ENCODE measurements at places on chromosomes 3 and 15.
A peak's percentile ranks its signal among the peaks of the same experiment; 100 is the strongest.

DNA sequence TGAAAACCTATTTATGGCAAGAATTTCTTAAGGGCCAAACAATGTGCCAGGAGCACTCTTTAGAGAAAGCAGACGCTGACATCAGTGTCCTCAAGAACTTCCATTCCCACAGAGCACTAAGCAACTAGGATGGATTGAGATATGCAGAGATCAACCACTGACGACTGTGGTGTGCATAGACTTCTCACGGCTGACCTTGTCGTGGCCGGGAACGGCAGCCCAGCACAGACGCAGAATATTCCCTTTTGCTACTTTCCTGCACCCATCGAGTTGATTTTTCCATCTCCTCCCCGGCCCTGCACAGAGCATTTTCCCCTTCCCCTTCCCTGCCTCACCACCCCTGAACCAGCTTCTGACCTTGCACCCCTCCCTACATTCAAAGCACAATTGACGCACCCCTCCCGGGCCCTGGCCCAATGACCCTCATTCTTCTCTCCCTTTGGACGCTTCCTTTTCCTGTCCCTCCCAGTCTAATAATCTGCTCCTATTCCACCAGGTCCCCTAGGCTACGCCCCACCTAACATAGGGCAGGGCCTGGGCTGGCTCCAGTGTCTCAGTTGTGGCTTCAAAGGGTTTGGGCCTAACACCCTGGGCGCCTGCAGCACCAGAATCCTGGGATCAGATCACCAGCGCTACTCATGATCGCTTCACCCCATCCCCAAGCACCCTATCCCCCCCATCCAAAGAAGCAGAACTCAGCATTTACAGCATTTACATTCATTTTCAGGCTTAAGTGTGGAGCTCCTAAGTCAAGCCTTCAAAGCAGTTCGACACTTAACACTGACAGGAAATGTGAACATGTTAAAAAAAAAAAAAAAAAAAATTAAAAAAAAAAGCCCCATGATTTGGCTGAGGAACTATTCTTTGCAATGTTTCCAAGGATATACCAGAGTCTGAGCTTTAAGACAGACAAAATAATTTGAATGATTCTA lies 151.2 kb downstream of the FOXP1 start:
- no peak for DNase-seq

GRCh38 chr3:196590279-196590678 lies 21.8 kb downstream of the FBXO45 start:
- DNase-seq = no peak

DNA sequence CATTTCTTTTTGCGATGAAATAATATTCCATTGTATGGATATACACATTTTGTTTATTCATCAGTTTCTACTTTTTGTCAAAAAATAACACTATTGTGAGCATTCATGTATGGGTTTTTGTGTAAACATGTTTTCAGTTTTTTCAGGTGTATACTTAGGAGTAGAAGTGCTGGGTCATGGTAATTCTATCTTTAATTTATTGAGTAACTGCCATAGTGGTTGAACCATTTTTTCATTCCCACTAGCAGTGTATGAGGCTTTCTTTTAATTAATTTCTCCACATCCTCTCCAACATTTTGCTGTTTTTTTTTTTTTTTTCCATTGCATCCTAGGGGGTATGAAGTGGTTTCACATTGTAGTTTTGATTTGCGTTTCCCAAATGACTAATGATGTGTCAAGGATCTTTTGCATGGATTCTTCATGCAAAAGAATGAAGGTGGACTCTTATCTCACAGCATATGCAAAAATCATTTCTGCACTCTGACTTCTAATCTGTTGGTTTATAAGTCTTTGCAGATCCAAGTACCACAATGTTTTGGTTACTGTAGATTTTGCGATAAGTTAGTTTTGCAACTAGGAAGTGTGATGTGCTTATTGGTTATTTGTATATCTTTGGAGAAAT lies 12.6 kb downstream of the ATP2C1 start:
- DNase-seq = no peak

- no peak for DNase-seq
Observed at GRCh38 chr3:195847055-195847950, 35.6 kb upstream of the MUC4 start.

GRCh38 chr3:197513953-197514785 lies 41.6 kb downstream of the BDH1 start:
- no peak for DNase-seq

DNA sequence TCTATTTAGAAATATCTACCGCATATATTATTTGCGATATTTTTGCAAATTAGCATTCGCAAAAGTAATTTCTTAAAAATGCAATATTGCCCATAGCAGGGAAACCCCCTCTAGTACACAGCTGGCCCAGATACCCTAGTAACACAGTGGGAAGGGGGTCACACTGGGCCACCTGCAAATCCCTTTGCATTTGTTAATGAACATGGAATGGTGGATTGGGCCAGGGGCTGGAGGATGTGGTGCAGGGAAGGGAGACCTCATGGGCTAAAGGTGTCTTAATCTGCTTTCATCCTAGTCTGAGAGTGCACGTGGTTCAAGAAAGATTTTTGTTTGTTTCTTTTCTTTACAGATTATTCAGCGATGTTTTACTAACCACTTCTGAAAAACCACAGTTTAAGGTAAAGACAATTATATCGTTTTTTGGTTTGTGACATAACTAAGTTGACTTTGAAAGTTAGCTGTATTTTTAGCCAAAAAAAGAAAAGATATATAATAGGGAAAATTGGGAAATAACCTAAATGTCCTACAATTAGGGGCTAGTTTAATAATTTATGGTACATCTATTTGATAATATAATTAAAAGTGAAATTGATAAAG lies 30.0 kb downstream of the PDHB start:
- DNase-seq = no peak

GRCh38 chr15:51085764-51086163 lies 8.9 kb downstream of the TNFAIP8L3 start:
- no peak for DNase-seq

DNA sequence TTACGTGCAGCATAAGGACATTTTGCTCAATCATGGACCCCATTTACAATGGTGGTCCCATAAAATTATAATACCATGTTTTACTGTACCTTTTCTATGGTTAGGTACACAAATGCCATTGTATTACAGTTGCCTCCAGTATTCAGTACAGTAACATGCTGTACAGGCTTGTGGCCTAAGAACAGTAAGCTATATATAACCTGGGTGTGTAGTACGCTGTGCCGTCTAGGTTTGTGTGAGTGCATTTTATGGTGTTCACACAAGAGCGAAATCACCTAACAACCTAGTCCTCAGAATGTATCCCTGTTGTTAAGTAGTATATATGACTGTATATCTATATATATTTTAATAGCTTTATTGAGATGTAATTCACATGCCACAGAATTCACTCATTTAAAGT lies 12.5 kb downstream of the ASB7 start:
- no peak for DNase-seq

- no peak for DNase-seq
Observed at GRCh38 chr3:147400999-147401398, 5.3 kb downstream of the ZIC4 start.

DNA sequence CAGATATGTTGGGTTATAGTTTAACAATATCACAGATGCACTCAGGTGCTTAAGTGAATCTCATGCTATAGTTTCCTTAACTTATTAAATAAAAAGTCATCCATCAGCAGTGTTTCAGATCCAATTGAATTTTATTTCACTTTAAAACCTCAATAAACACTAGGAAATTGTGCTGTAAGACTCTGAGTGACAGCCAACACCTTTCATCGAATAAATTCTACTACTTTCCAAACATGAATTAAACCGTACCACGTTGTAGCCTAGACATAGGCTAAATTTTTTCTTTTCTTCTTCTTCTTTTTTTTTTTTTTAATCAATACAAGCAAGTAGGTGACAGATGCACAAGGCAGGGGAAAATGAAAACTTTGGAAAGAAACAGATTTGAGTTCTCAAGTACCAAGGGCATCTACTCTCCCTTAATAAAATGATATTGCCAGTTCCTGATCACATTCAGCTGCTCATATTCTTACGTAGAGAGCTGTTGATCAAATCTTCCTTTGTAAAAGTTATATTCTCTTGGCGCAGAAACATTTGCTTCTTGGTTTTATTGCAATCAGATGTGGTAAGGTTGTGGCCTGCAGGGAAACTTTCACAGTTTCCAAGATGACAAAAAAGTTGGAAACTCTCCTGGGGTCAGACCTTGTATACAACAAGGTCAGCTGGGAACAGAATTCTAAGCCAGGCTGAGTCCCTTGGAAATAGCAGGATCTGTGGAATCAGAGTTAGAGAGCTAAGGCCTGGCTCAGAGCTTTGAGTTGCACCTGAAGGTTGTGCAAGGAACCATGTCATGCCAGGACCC lies 147.7 kb downstream of the CD47 start:
- no peak for DNase-seq

DNA sequence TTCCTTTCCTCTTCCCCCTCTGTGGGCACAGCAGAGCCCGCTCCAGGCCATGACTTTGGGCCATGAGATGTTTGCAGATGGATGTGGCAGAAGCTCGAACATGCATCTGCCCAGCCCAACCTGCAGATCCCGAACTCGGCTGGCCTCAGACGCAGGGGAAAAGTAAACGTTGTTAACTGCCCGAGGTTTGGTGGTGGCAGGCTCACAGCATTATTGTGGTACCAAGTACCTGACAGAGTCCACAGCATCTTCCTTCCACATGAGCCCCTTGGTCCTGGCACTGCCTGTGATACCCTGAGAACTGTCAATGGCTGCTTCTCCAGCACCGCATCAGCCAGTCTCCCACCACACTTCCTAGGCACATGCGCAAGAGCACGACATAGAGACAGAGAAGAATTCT lies 424.3 kb downstream of the OCA2 start:
- no peak for DNase-seq

- DNase-seq = no peak
Observed at GRCh38 chr3:113261626-113262303, 50.4 kb downstream of the BOC start.

DNA sequence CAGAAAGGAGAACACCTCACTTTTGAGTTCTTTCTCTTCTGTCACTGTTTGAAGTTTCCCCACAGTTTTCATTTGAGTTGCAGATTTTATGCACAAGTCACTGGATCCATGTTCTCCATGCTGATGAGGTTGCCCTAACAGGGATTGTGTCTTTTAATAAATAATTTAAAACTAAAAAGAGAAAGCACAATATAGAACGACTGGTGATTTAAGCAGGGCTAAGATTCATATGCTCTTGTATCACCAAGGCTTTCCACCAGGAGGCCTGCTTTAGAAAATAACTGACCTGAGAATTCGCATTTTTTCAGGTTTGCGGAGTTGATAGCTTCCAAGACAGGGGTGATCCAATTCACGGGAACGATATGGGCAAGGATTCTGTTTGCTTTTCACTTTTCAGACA lies 252.0 kb upstream of the VEPH1 start:
- no peak for DNase-seq

- no peak for DNase-seq
Observed at GRCh38 chr3:47491777-47492176, 16.0 kb upstream of the SCAP start.

- DNase-seq = no peak
Observed at GRCh38 chr15:37765786-37766185, 168.7 kb upstream of the TMCO5A start.

- no peak for DNase-seq
Observed at GRCh38 chr15:51828621-51829375, 655 bp upstream of the TMOD3 start.

DNA sequence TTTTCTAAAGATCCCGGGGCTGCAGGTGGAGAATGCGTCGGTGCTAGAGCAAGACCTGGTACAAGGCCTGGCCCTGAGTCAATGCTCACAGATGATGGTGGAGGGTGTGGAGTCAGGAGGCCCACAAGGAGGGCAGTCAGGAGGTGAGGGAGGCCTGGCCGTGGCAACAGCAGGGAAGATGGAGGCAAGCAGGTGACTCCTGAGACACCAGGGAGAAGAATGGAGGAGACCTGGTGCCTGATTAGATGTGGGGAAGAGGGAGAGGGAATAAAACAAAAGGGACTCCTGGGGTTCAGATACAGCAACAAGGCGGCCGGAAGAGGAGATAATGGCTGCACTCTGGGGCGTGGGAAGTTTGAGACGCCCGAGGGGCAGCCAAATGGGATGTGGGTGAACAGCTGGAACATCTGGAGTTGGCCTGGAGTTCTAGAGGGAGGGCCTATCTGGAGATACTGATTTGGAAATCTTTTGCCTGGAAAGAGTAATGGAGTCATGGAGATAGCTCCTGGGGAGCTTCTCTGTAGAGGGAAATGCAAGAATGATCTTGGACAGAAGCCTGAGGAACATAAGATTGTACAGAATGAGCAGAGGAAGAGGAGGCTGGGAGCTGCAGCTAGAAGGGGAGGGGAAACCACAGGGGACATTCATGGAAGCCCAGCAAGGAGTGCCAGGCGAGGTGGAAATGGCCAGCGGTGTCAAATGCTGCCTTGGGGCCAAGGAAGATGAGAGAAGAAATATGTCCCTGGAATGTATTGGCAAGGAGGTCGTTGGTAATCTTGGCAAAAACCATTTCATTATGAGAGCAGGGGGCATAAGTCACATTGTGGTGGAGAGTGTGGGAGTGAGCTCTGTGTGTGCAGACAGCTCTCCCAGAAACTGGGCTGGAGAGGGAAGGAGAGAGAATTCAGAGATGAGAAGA lies 67.5 kb upstream of the CORO2B start:
- DNase-seq = no peak

- no peak for DNase-seq
Observed at GRCh38 chr3:117444175-117444574, 734.6 kb downstream of the TUSC7 start.

- no peak for DNase-seq
Observed at GRCh38 chr3:29555590-29555989, 274.7 kb downstream of the RBMS3 start.

DNA sequence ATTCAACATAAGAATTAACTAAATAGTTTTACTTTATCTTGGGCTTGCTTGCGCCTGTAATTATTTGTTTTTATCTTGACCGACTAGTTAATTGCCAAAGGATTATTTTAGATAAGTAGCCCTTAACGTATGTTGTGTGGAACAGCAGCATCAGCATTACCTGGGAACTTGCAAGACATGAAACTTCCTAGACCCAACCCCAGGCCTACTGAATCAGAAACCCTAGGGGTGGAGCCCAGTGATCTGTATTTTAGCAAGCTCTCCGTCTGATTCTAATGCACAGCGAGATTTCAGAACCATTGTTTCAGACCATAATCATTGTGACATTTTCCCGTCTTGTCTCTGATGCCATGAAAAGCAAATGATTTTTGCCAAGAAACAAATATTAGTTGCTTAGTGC lies 31.1 kb downstream of the FILIP1L start:
- DNase-seq = peak; percentile 33

Data from erythroblast (primary cell).